ENCODE measurements at places on chromosomes 5 and 9.

DNA sequence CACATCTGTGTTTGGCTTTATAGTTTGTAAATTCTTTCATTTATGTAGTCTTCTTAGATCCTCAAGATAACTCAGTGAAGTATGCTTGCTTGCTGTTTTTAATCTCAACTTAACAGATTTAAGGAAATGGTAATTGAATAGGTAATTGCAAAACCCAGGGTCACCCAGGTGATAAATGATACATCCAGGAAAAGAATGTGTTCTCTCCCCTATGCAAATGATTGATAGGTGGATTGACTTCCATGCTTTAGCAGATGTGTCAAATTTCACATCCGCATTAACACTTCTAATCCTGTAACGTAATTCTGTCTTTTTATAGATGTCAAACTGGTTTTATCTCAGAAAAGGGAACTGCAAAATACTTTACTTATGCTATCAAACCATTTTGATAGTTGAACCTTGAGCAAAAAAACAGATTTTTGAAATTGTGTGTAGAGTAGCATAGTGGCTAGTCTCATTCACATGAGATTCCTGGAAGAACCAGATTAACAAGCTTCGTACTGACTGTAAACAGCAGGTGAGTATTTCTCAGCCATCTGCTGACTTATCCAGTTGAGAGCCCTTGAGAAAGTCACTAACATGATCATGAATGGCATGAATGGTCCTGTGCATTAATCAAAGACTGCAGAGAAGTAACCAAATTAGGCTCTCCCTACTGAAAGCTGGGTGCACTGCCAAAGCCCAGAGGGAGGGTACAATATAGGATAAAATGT, 86.7 kb upstream of the PAM start:
- no peak for DNase-seq

DNA sequence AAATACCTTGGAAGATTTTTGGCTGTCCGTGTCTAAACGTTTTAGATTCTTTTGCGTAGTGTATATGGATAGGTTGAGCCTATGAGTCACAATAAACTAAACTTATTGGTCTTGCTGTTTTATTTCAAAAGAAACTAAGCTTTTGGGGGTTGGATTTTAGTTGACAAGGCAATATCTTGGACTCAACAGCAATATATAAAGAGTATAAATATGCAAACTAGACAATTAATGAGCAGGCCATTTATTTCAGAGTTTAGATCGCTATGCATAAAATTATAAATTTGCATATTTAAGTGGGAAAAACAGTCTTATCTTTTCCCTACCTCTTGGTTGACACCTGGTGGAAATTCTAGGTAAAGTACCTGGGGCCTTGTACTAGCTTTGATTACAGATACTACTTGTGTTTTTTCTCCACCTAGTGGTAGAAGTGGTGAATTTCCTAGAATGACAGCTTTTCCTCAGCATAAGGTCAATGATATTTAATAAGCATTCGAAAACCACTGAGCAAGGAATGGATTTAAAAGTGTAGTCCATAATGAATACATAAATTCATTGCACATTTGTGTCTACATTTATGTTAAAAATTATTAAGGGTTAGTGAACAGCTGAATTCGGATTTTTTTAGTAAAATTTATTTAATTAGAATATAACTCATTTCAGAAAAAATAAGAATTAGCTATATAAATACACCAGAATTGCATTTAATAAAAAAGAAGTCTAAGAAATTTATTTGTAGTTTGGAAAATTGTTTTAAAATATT, 1.7 kb upstream of the ARRDC3 start:
- peak; percentile 75 for DNase-seq

DNA sequence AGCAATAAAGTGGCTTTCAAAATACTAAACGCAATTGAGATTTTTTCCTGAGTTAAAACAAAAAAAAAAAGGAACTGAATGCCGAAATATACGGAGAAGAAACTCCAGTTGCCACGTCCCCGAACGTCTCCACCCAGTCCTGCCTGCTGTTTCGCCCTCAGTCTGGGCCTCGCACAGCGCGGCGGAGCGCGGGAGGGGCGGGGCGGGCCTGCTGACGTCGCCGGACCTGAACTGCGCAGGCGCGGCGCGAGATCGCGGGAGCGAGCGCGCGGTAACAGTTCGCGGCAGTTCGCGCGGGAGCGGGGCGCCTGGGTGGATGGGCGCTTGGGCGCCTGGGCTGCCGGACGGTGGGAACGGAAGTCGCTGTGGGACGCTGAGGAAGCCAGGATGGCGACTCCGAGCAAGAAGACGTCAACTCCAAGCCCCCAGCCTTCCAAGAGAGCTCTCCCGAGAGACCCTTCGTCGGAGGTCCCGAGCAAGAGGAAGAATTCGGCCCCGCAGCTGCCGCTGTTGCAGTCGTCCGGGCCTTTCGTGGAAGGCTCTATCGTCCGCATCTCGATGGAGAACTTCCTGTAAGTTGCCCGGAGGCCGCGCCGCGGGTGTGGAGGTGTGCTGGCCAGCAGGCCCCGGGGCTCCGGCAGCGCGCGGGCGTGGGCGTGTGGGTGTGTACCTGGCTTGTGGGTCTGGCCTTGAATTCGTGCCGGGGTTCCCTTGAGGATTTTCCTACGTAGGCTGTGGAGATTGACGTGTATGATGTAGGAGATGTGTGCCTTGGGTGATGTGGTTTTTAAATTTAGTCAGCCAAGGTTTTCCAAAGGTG, at the start of gene SMC5:
SMC5 (plus strand) TSS at position 287 of the 820 bp plus-strand sequence; CDS start at position 388, 101 bp downstream.
- DNase-seq, result peak; percentile 97

DNA sequence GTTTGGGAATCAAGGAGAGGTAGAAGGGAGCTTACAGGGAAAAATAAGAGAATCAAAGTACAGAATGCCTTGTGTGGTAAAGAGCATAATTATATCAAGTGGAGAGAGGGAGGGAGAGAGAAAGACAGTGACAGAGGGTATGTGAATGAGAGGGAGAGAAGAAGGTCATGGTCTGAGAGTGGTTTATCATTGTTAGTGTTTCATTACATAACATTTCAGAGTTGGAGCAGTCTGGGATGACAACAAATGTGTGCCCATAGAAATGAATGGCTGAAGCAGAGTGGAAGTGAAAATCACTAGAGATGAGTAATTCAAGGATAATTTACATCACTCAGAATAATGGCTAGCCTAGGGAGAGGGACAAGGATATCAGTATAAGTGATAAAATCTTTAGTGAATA, 799.2 kb downstream of the TLE1 start:
- DNase-seq, result no peak

DNA sequence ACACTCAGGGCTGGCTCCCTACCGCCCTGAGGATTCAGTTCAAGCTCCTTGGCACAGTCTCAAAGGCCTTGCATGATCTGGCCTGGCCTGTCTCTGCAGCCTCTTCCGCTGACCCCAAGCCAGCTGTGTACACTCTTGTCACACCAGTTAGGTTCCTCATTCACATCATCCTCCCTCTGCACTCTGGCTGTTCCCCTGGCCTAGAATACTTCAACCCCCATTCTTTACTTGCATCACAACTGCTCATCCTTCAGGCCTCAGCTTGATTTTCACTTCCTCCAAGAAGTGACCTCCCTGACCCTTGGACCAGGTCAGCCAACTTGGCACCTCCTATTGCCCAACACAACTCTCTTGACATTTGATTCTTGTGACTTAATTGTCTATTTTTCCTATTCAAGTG, 18.9 kb upstream of the PFDN1 start:
- DNase-seq, result peak; percentile 94

DNA sequence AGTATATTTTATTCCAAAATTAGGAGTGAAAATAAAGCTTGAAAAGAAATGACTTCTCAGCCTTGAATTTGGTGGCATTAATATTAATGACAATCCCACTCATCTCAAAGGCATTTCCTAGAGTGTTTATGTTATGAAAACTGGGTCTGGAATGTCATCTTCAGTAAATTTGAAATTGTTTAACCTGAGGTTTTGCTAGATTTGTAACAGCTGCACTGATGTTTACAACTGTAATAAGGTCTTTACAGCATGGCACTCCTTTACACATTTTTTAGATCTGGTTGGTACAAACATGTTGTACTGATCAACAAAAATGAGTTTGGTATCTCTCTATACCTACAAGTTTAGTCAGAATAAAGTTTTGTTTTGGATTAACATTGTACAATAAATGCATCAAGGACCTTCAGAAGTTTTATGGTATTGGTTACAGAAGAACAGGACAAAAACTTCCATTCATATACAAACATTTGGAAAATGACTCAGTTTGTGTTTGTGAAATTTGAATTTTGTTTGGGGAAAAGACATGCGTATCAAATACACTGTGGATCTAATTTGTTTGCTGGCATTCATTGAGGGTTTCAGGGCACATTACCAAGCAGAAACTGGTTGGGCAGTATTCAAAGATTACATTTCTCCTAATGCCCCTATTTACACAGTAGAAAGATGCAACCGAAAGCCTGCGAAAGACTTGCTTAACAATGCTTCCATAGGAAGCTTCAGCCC, 11.6 kb downstream of the FANCC start:
- no peak for DNase-seq

- DNase-seq, result no peak
Measured at GRCh38 chr9:96480736-96481135, 30.8 kb downstream of the HABP4 start.

DNA sequence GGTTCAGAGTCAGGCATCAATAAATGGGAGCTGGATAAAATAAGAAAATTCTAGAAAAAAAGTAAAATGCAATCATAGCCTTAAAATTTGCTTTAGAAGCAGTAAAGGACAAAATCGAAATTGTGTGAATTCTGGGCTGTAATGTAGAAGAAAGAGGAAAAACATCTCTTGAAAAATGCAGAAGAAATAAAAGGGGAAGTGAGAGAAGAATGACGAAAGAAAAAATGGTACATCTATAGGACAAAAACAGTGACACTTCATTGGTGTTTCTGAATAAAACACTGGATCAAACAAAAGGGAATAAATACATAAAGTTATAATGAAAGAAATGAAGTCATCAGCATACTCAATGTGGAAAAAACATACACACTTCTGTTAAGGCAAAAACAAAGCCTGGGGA, 642.3 kb downstream of the ACTL7B start:
- DNase-seq, result peak; percentile 70

DNA sequence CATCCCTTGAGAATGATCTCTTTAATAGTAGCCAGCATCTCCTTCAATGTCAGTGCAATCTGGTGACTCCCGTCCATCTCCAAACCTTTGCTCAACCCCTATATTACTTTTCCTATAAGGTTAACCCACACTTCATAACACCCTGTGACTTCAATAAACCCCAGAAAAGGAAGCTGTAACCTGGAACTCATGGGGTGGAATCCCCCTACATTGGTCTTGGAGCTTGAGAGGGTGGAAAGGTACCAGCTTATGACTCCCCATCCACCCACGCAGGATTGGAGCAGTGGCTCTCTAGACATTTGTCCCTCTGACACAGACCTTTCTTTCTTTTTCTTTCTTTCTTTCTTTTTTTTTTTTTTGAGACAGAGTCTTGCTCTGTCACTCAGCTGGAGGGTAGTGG, 54.7 kb upstream of the ZFR start:
- DNase-seq, result no peak

DNA sequence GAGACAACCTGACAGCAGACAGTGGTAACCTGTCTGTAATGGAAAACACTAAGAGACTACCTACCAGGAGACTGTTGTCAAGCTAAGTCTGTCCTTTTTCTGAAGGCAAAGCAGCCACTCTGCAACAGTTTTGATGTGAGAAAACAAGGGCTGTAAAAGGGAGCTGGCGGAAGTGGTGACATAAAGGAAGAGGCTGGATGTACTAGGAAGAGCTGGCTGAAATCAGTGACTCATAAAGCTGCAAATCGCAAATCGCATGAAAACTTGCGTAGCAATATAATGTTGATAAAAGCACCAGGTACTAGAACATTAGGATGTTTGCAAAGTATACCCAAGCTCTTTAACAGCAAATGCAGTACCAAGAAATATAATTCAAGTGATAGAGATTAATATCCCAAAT, 1.4 kb downstream of the NSUN2 start:
- DNase-seq, result no peak

GRCh38 chr5:108623826-108624225, 123.9 kb upstream of the FER start:
- DNase-seq, result no peak

DNA sequence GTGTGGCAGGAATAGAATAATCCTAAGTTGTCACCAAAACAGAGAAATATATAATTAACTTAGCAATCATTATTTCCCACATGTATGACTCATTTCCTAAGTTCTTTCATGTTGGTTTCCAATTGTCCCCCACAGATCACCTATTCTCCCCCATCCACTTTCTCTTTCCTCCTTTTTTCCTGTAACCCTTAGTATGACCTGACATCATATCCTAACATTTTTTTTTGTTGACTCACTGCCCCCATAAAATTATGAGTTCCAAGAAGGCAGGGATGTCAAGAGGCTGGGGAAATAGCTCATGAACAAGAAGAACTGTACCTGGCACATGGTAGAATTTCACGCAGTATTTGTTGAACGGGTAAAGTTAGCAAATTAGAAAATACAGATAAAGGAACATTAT, 186.7 kb downstream of the DCP2 start:
- no peak for DNase-seq

DNA sequence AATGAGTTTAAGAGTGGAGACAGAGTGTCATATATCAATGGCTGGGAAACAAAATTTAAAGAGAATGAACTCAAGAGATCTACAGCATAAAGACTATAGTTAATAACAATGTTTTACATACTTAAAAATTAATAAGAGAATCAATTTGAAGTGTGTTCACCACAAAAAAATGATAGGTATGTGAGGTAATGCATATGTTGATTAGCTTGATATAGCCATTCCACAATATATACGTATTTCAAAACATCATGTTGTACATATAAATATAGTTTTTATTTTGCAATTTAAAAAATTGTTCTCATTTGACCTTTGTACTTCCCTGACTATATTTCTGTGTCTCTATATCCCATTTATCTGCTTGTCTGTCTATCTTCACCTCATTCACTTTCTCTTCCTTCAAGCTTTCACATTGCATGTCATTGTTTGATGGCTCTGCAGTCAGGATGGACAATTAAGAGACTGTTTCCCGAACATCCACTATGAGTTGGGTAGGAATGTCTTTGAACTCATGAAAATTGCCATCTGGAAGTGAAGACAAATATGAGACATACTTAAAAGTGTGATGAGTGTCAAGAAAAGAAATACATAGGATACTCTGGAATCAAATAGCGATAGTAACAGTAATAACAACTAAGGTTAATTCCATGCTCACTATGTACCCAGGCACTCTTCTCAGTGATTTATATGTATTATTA, 359.9 kb upstream of the ACTBL2 start:
- DNase-seq, result no peak

GRCh38 chr9:95316794-95317118, 753 bp downstream of the FANCC start:
- peak; percentile 65 for DNase-seq
